ENCODE measurements at places on chromosomes 5 and 9. TPM values are rescaled to one million over a fixed set of nuclear protein-coding genes. Genes with fewer than 3 reads are reported as not detected.

GRCh38 chr5:53424686-53425615, 55.5 kb upstream of the FST start:
- no peaks in the 10 kb centered on the region for H3K4me1 ChIP-seq
- H3K27ac ChIP-seq = no peak overlapping the region
- no peak overlapping the region for H3K4me3 ChIP-seq
- DNase-seq = no peak
- H3K36me3 ChIP-seq = no peaks in the 10 kb centered on the region

DNA sequence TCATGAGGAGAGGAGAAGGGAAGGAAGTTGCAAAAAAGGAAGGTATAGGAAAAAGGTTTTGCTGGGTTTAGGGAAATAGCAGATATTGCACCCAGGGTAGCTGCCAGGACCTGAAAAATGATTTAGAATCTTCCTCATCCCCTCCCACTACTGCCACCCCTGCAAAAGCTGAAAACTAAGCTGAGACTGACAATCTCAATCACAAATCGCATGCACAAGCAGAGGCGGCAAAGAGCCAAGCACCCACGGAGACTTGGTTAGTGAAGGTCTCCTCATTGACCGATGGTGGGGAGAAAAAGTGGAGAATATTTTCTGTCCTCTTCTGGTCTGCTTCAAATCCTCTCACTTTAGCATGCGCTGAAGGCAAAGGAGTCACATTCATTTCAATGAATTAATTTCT, 39.1 kb upstream of the PAM start:
- no peak for DNase-seq
- H3K4me3 ChIP-seq = no peak overlapping the region
- no peaks in the 10 kb centered on the region for H3K27me3 ChIP-seq
- H3K27ac ChIP-seq = no peak overlapping the region

DNA sequence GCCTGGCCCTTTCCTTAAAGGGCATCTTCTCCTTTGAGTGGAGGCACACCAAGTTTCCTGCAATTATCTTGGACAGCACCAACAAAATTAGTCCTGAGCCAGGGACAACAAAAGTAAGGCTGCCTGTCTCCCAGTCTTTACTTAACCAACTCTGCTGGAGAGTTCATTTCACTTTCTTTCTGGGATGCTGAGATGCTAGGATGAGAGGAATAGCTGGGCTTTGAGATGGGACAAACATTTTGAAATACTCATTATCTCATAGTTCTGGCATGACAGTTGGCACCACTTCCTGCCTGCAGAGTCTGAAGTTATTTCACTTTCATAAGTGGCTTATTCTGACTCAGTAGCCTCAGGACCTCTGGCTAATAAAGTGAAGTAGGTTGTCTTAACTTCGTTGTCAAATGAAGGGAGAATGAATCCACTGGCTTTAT, 157.0 kb downstream of the C9orf152 start:
- H3K4me1 ChIP-seq = peaks cover 9% of the 10 kb centered on the region
- no peaks in the 10 kb centered on the region for H3K36me3 ChIP-seq
- H3K4me3 ChIP-seq = no peak overlapping the region
- H3K27me3 ChIP-seq = peaks cover 12% of the 10 kb centered on the region

DNA sequence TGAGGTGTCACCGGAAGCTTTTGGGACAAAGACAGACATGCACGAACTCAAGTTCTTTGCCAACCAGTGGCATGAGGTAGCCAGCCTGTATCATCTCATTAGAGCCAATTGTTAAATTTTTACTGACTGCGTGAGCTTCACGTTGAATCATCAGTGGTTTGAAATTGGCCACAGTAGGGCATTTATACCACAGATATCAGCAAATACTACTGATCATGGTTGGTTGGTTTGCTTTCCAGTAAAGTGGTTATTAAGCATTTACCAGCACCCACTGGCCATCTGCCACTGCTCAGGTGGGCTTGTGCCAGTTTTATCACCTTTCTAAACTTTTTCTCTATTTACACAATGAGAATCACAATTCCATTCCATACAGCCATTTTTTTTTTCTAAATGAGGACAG, 28.4 kb upstream of the SHC3 start:
- no peaks in the 10 kb centered on the region for H3K4me1 ChIP-seq
- no peak for DNase-seq
- H3K27ac ChIP-seq = no peak overlapping the region
- H3K27me3 ChIP-seq = no peaks in the 10 kb centered on the region
- no peak overlapping the region for H3K4me3 ChIP-seq

Gene CAMK2A
- 0.61 TPM for total RNA-seq

DNA sequence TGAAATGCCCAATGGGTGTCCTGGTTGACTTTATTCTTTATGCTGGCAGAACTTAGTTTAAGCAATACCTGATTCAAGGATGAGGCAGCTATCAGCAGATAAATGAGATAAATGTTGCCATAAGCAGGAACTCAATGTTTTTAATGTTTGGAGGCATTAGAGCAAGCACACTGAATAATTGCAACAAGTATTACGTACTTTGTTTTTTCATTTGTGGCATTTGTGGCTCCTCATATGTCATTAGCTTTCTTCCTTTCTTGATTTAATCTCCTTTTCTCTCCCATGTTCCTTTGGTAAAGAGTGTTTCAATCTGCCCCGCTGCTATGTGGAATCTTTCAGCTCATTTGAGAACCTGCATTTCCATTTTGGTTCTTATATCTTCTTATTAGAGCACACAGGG, 6.4 kb upstream of the NR3C1 start:
- no peaks in the 10 kb centered on the region for H3K4me1 ChIP-seq
- H3K36me3 ChIP-seq = no peaks in the 10 kb centered on the region
- no peak overlapping the region for H3K27ac ChIP-seq
- no peak overlapping the region for H3K4me3 ChIP-seq

DNA sequence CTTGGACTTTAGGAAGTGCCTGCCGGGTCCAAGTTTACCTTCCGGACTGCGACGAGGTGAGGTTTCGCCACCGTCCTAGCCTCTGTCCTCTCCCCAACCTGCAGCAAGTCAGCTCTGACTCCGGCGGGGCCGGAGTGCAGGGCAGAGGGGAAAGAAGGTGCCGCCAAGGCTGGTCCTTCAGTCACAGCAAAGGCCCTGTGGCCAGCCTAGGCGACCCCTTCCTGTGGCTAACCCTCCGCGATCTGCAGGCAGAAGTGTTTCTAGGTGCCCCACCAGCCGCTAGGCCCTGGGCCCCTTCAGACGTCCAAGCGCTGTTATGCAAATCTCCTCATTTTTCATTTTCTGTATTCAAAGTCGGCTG, 11.1 kb upstream of the NKX2-5 start:
- no peaks in the 10 kb centered on the region for H3K4me1 ChIP-seq
- H3K36me3 ChIP-seq = no peaks in the 10 kb centered on the region
- no peak for DNase-seq

Gene ENTPD2
- total RNA-seq = 22.1 TPM

Gene CCL21
- 42.2 TPM for total RNA-seq

Measured in colonic mucosa (tissue), 4 donors.